Stimulated activated CD8-positive, alpha-beta memory T cell treated with anti-CD3 and anti-CD28 coated beads, Interleukin-7, amount 100 ng/mL, for 24 hours (primary cell): ENCODE measurements at places on chromosomes 3 and 15.

DNA sequence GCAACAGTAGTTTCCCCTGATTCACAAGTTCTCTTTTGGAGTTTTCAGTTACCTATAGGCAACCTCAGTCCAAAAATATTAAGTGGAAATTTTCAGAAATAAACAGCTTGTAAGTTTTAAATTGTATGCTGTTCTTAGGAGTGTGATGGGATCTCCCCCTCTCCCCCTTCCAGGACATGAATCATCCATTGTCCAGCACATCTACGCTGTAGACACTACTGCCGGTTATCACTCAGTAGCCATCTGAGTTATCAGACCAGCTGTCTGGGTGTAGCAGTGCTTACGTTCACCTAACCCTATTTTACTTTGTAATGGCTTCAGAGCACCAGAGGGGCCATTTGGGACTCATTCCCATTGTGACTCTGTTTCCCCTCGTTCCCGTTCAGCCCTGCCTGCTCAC lies 96.7 kb upstream of the PLXNA1 start:
- DNase-seq: no peak

DNA sequence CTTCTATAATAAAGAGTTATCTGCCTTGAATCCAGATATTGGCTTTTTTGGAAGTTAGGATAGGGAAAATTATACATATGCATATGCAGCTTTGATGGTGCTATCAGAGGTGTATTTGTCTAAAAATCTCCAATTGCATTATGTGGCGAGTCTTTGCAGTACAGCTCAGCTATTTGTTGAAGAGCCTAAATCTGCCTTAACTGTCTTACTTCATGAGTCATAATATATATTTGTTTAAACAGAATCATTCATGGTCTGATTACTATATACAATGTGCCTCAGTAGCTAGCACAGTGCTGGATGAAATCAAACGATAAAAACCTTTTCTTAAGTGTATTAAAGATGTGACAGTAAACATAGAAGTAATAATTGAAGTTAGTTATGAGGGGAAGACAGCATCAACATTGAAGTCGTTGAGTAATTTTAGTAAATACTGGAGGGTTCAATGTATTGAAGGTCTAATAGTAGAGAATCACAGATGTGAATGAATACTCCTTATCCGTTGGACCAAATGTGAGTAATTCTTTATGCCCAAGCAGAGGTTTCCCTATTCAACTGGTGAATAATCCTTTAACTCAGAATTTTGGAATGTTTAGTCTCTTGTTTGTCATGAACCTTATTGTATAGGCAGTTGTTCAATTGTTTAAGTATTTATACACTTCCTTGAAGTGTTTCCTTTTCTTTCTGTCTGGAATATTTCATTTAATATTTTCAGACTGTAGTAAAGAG lies 74.8 kb upstream of the NAALADL2 start:
- DNase-seq: no peak

- no peak for DNase-seq
Measured at GRCh38 chr3:171745577-171746319, 64.5 kb downstream of the PLD1 start.

- DNase-seq: no peak
Measured at GRCh38 chr15:101481917-101482525, 7.5 kb downstream of the PCSK6 start.

GRCh38 chr15:83413054-83413719 lies 34.0 kb upstream of the SH3GL3 start:
- no peak for DNase-seq

- DNase-seq: no peak
Measured at GRCh38 chr3:196128172-196128843, 46.4 kb upstream of the TFRC start.

GRCh38 chr15:70768257-70768883 lies 5.0 kb upstream of the UACA start:
- no peak for DNase-seq

- no peak for DNase-seq
Measured at GRCh38 chr15:59199626-59200465, 6.8 kb upstream of the LDHAL6B start.

DNA sequence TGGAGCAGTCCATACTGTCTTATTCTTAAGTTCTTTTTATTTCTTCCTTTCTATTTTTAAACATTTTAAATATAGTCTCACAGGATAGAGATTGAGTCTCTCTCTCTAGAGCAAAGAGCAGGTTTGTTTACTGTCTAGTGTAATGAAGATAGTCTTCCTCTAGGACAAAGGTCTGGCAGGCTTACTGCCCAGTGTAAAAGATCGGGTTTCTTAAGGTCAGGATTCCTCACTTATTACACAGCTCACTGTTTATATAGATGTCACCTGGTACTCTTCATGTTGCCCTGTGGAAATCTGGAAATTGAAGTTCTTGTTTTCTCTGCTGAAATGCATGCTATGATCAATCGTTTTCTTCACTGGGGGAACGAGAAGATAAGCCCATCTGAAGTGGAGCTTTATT lies 76.0 kb downstream of the ZBBX start:
- no peak for DNase-seq

DNA sequence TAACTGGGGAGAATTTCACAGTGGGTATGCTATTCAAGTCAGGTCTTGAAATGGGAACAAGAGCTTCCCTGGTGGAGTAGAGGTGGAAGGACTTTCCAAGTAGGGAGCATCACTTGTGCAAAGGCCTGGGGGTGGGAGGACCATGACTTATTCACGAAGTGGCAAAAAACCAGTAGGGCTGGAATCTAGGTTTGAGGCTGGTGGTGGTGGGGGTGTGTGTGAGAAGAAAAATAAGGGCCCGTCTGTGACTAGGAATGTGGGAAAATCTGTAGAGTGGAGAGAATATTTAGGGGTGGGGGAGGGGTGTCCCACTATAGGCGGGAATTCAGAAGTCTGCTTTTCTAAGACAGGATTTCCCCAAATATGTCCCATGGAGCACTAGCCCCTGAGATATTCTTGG lies 271.9 kb upstream of the TBL1XR1 start:
- no peak for DNase-seq

DNA sequence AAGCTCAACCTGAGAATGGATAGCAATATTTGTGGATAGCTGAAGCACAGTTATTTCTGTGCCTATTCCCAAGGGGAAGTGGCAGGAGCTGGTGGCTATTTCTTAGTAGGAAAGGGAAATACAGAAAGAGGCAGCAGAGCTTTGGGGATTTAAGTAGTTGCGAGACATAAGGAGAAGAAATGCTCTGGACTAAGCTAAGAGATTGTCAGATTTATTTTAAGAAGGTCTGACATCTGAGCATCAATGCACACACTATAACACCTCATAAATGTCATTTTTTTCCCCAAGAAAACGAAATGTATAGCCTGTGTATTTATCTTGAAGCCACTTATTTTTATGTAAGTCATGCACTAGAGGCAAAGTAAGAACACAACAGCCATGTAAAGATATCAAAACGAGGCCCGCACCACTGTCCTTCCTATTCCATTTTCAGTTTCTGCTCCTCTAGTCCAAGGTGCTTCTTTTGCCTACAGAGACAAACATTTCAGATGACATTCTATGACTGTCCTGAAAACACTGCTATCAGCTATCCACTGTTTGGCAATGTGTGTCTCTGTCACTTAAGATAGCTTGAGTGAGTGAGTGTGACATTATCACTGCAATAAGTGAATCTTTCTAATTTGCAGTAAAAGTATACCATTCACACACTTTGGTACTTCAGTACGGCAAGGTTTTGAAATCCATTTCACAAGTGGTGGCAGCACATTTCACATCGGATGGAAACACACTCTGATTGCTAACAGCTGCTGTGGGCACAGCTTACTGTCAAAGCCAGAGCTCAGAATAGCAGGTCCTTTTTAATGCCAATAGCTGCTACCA lies 62.7 kb upstream of the ICE2 start:
- DNase-seq: no peak

DNA sequence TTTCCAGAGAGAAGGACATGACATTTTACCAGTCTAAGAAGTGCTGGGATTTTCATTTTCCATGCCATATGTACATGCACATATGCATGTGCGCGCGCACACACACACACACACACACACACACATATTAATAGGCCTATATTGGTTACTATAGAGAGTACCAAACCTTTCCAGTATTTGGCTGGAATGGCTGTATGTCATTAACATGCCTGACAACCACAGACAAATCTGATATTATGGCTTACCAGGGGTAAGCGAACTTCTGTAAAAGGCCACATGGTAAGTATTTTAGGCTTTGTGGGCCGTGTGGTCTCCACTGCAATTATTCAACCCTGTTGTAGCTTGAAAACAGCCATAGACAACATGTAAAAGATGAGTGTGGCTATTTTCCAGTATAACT lies 97.2 kb upstream of the TSPAN3 start:
- DNase-seq: no peak

GRCh38 chr3:72411843-72412242 lies 436.4 kb downstream of the SHQ1 start:
- no peak for DNase-seq

- no peak for DNase-seq
Measured at GRCh38 chr3:168044049-168044448, 51.7 kb downstream of the GOLIM4 start.

DNA sequence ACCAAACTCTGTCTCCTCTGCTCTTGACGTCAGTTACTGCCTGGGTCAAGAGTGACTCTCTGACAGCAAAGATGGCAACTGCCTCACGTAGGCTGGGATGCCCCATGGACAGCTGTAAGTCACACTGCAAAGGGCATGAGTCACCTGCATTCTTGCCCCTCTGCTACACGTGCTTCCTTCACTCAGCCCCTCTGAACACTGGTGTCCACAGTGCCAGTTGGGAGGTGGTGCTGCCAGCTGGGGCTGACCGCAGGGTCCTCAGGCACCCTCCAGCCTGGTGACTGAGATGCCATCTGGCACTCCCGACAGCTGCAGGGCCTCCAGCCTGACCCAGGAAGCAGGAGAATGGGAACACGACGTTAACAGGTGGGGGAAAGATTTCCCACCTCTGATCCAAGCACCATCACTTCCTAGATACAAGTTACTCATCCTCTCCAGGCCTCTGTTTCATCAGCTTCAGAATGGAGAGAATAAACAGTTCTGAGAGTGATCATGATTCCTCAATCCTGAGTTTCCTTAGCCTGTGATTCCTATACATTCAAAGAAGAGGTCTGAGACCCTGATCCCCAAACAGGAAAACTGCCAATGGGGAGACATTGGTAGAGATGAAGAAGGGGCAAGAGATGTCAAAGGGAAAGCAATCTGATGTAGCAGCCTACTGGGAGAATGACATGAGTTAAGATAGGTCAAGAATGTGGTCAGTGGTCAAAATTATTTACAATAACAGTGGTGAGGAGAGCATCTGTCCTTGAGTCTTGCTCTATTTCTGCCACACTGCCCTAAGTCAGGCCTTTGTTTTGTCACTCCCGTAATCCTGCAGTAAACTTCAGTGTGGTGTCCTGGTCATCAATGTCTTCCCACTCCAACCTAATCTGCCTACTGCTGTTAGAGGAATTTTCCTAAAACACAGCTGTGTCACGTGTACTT lies 86.1 kb upstream of the BCL6 start:
- no peak for DNase-seq

GRCh38 chr3:77773084-77773483 lies 733.2 kb downstream of the ROBO2 start:
- no peak for DNase-seq

DNA sequence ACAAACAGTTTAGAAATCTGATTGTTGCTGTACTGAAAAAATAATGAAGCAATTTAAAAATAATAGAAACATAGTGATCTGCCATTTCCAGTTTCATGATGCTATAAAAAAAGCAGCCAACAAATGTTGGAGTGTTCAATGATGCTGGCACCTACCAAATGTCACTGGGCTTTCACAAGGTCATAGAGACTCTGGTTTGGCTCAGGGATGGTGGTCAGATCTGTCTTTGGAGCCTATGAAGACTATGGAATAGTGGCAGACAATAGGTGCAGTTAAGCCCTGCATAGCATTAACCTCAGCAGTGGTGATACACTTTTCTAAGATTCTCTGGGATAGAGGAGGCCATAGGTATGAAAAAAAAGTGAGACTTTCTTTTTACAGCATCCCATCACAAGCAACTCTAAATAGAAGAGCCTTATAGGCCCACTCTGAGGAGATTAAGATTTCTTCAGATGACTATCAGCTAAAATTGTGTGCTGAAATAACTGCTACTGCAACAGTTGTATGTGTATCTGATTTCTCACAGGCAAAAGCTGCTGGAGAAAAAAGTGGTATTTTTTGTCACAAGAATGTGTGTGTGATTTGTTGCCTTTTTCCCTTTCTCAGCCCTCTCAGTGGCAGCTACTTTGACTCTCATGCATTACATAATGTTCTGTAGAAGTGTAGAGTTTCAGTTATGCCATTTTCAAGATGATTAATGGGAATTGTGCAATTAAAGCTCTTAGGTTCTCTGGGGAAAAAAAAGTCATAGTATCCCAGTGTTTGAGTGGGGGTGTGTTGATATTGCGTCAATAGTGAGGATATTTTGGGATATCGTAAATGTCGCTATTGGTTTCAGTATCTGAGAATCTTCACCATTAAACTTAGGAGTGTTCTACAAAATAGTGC lies 137.4 kb downstream of the MBNL1 start:
- no peak for DNase-seq

DNA sequence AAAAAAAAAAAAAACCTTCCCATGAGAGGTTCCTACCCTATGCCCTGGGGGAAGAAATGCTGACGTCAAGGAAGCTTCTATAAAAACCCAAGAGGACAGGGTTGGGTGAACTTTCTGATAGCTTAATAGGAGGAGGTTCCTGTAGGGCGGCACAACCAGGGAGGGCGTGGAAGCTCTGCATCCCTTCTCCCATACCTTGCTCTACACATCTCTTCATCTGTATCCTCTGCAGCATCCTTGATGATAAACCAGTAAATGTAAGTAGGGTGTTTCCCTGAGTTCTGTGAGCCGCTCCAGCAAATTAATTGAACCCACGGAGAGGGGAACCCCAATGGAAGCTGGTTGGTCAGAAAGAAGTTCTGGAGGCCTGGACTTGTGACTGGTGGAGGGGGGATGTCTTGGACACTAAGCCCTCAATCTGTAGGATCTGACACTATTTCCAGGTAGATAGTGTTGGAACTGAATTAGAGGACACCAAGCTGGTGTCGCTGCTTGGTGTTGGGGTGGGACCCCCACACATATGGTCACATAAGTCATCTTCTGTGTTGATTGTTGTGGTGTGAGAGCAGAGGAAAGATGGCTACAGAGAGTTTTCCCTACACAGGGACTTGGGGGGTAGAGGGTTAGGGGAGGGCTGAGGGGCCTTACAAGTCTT lies 91.5 kb downstream of the ST6GAL1 start:
- DNase-seq: no peak

DNA sequence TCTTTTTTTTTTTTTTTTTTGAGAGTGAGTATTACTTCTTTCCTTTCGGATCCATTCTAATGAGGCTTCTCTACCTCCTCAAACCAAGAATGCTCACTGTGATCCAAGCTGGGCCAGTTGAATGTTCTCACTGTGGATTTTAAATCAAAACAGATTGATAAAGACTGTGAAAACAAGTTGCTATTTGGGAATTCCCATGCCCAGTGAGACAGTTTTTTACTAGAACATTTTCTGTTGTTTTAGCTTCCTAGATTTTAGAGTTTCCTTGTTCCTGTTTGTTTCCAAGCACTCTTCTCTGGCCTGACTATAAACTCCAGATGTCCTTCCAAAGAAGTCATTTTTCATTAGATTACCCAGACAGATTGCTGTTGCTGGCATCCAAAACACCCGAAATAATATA lies 60.1 kb upstream of the GALNT15 start:
- no peak for DNase-seq
